ENCODE measurements at places on chromosomes 12 and 14.

DNA sequence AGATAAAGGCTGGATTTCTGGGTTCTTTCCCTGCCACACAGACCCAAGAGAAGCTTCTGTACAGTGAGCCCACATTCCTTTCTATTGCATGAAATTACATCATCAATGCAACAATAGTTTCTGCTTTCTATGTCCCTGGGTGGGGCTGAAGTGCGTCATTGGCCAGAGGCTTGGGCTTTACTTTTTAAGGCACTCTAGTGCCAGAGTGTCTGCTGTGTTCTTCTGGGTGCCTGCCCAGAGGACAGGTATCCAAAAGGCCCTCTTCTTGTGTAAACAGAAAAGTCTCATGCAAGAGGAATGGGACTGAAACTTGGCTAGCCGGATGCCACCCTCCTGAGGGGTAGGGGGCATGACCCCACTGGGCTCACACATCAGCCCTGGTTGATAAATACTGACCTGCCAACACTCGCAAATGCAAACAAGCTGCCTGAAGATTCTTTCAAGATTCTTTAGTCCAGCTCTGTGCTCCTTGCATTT, 5.9 kb downstream of the KRT86 start:
- DNase-seq = peak; percentile 85

- DNase-seq = no peak
Observed at GRCh38 chr14:80535171-80535570, 323.9 kb upstream of the DIO2 start.

DNA sequence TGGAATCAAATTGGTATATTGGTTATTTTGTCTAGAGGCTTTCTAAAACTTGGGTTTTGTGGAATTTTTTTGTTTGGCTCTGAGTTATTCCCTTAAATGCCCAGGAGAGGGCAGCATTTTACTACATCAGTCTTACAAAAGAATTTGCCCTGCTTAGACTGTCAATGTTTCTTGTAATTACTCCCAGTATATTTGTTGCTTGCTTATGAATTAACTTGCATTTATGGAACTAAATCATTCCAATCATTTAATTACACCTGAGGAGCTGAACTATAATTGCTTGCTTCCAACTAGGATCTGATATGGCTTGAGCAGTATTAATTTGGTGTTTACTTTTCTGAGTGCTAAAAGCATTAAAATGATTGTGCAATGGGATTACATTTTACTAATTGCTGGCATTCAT, 48.7 kb downstream of the MIPOL1 start:
- DNase-seq = peak; percentile 35

DNA sequence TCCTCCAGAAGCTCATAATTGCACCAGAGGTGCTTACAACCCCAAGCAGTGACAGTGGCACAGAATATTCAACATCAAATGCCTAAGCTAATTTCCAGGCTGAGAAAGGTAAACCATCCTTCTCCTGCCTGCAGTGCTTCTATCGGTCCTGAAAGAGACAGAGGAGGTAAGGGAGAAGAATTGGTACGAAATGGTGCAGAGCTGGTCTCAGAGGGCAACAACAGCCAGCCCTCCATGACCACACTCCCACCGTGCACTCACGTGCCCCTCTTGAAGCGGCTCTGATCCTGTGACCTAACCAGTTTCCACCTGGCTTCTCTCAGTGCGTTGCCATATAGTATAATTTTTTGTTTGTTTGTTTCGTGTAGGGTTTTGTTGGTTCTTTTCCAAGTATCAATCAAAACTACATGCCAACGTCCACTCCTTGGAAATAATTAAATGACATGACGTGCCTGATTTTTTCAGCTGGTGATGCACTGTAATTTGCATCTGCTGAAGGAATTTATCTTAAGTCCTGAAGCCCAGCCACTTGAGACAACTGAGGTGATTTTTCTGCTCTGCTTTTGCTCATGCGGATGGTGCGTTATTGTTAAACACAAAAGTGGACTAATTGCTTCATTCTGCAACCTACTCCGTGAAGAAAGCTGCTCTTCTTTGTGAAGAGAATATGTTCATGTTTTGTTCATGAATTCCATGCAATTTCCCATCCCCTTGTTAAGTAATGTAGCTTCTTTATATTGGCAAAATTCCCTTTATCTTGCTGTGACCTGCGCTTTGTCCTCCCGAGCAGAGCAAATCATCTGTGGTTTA, 1.3 kb upstream of the ATP2A2 start:
- no peak for DNase-seq

GRCh38 chr12:57213763-57214397, 2.7 kb upstream of the NXPH4 start:
- DNase-seq = no peak

- DNase-seq = no peak
Observed at GRCh38 chr12:112296183-112296582, 86.0 kb downstream of the HECTD4 start.

DNA sequence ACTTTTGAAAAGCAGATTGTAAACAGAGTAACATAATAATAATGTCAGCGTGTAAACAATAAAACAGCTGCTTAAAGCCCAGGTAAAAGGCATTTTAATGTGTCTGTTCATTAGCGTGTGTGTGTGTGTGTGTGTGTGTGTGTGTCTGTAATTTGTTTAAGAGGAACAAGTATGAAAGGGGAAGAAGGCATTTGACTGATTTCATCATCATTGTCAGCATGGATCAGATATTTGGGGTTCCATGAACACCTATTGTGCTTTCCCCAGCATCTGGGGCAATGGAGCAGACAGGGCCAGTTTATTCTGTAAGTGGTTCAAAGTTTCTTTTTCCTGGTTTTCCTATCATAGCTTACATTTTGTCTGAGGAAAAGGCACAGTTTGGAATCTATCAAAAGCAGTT, 28.9 kb downstream of the SLC25A21 start:
- no peak for DNase-seq

DNA sequence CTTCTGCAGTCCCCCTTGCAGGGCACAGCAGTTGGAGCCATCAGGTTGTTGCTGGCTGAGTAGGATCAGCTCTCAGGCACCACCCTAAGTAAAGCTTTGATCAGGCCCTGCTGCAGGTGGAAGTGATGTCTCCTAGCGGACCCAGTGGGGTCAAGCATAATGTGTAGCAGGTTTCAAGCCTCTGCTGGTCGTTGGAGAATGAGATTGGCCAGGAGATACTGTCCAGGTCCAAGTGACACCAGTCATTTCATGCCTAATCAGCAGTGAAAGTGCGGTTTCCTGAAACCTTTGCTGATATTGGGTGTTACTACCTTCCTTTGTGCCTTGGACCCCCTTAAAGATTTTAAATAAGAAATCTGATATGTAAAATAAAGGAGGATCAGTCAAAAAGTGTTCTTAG, 72.6 kb downstream of the SUSD6 start:
- no peak for DNase-seq

- no peak for DNase-seq
Observed at GRCh38 chr12:102950107-102950949, 7.1 kb upstream of the ASCL1 start.

DNA sequence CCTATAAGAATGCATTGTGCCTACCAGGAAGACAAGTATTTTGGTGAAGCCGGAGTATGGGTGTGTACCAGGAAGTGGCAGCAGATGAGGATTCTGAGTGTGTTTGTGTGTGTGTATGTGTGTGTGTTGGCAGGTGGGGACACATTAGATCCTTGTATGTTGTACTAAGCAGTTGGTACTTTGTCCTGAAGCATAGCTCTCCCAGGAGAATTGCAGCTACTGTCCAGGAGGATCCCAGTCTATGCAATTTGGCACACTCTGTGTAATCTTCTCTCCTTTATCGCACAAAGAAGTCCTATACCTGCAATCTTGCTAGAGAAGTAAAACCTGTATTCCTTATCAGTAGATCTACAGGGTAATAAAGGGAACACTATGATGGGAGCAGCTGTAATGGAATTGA, 276.5 kb downstream of the PAWR start:
- DNase-seq = no peak

DNA sequence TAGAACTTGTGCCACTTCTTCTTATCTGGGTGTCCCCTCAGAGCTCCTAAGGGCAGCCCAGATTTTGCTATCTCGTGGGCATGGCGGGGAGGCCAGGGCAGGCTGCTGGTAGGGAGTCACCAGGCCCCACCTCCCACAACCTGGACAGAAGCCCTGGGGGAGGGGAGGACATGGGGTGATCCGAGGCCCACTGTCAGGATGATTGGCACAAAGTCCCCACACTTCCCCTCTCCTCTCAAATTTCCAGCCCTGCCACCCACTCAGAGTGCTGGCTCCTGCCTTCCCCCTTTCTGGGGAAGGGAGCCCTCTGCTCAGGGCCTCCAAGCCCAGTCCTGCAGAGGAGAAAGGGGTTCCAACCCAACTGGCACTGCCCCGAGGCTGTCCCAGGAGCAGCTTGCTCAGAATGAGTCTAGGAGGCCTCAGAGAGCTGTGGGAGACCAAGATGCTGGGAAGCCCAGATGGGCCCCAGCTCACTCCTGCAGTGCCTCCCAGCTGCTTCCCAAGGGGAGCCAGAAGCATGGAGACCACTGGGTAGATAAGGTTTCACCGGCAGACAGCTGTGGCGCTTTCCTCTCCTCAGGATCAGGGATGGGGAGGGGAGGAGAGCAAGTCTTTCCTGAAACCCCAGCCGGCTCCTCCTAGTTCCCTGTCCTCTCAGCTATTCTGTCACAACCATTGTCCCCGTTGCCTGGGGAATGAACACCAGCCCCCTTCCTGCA, 82.8 kb downstream of the B4GALNT3 start:
- no peak for DNase-seq

DNA sequence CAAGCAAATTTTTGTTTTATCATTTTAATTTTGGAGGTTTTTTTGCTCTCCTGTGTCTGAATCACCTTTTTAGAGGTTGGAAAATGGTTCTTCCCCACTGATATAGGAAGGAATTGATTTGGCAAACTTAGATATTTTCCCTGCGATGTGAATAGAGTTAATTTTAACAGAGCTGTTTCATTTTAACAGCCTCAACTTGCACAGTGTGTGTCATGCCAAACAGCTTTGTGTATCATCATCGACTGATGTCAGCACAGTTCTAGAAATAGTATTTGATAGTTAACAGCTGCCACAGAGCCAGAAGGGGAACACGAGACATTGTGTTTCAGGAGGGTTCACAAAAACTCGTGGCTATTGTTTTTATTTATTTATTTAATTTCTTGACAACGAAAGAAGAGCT, 243.1 kb upstream of the FOXN3 start:
- peak; percentile 71 for DNase-seq

DNA sequence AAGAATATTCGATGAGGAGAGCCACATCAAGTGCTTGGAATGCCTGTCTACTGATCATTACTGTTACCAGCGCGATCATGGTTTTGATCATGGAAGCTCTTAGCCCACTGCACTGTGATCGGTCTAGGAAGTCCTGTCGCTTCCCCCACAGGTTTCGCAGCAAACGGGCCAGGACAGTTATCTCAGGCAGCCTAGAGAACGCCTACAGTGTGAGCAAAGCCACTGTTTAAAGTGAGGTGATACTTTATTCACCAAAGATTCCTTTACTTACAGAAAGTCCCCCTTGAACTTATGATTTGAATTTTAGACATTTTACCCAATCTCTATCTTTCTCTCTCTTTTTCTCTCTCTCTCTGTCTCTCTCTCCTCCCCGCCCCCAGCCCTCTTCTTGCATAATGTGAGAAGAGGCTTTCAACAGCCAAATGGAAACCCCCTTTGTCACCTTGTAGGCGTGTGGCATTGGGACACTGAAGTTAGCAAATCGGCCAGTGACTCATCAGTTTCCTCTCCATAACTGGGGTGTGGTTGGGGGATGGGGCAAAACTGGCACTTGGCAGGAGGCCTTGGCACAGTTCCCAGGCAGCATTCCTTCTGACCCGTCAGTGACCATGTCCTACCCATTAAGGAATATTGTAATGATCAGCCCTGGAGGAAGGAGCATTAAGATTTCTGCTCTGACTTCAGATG, 214.8 kb downstream of the CHST11 start:
- peak; percentile 88 for DNase-seq

DNA sequence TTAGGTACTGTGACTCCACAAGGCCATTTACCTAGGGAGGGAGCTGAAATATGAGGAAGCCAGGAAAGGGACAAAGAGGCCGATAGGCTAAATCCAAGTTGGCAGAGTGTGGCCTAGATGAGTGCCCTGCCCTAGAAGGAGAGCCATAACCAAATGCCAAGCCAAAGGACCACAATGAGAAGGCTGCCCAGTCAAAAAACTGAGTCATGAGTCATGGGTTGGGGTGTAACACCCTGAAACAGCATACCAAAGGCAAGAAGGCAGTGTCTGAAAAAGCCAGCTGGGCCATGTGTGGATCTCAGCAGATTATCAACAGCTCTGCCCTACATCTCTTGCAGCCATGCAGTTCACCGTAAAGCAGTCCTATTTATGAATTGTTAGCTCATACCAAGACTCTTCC, 171.7 kb downstream of the PHLDA1 start:
- DNase-seq = peak; percentile 32

DNA sequence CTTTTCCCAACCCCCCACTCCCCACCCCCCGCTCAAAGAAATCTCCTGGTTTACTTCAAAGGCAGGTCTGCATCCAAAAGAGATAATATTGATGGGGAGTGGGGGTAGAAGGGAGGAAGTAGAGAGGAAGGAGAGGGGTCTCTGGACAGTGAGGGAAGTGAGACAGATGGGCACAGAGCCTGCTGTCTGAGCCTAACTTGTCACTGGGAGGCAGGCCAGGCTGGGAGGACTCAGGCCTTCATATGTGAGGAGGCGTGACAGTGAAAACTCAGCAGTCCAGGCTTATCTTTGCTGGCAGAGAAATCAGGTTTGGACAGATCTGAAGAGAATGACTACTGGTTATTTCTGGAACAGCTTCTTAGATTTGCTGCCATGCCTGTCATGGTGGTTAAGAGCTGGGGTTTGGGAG, 192.3 kb downstream of the NUAK1 start:
- no peak for DNase-seq

DNA sequence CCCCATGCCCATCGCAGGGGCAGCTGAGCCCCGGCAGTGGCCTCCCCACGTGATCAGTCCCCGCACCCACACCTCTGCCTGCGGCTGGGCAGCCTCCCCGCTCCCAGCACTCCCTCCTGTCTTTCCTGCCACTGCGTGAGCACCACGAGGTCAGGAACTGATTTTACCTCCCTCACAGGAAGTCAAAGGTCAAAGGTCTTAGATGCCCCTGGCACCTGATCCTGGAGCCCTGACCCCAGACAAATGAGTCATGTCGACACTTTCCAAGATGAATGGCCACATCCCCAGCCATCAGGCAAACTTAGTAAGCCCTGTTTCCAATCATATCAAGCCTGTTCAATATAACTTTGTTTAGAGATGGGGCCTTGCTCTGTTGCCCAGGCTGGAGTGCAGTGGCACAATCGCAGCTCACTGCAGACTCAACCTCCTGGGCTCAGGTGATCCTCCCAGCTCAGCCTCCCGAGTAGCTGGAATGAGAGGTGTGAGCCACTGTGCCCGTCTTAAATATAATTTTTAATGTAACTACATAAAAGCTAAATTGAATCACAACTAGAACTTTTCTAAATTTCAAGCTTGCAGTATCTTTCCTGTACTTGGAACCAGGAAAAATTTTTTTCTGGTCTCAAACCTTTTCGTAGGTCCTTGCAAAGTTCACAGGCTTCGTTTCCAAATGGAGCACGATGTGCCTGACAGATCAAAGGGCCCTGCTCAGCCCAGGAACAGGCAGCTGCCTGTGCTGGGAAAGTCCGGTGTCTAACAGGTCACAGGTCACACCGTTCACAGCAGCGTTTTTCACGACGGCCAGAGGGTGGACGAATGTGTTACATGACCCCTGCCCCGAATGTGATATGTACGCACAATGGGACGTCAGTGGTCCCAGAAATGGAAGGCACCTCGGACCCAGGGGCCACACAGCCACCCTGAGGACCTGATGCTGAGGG, 1.9 kb downstream of the LRCOL1 start:
- DNase-seq = no peak
